ENCODE measurements at places on chromosomes 5 and 9.

GRCh38 chr5:329121-329735 lies 7.7 kb downstream of the AHRR start:
- H3K4me1 ChIP-seq, result no peaks in the 10 kb centered on the region
- H3K27ac ChIP-seq, result no peak overlapping the region
- no peaks in the 10 kb centered on the region for H3K27me3 ChIP-seq
- no peak overlapping the region for H3K4me3 ChIP-seq

GRCh38 chr5:172164769-172165212 lies 23.2 kb downstream of the STK10 start:
- H3K36me3 ChIP-seq, result peaks cover 29% of the 10 kb centered on the region
- H3K27me3 ChIP-seq, result no peaks in the 10 kb centered on the region
- H3K4me1 ChIP-seq, result peaks cover 98% of the 10 kb centered on the region
- peak overlapping the region; percentile 20 for H3K27ac ChIP-seq

GRCh38 chr5:106833517-106833916 lies 837.2 kb downstream of the EFNA5 start:
- H3K27ac ChIP-seq, result no peak overlapping the region
- H3K4me3 ChIP-seq, result no peak overlapping the region
- no peaks in the 10 kb centered on the region for H3K36me3 ChIP-seq

DNA sequence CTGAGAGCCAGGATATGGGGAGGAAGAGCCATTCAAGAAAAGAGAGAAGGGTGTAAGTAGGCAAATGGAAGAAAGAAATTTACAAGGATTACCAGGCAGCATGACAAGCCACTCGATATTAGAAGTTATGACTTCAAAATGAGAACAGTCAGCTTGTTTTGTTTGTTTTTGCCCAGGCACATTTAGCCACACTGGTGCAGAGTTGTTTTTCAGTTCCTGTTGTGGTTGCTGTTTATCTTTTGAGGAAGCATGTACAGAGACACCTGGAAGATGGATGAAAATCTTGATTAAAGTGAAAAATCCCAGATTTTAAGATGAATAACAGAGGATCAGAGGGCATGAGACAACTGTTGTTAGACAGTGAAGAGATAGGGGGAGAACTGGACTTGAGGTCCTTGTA lies 199.1 kb downstream of the MTRR start:
- no peak overlapping the region for H3K27ac ChIP-seq
- H3K4me1 ChIP-seq, result no peaks in the 10 kb centered on the region
- no peak for DNase-seq

GRCh38 chr9:36263683-36264082 lies 5.4 kb upstream of the GNE start:
- DNase-seq, result no peak
- no peaks in the 10 kb centered on the region for H3K36me3 ChIP-seq
- no peak overlapping the region for H3K27ac ChIP-seq
- H3K4me3 ChIP-seq, result no peak overlapping the region
